ENCODE measurements at places on chromosomes 11 and 22. TPM values are rescaled to one million over a fixed set of nuclear protein-coding genes. Genes with fewer than 3 reads are reported as not detected.

Gene ZNF280B
- total RNA-seq, result 3.7 TPM

Gene EHBP1L1
- total RNA-seq, result 5.4 TPM

Gene OR4C11
- total RNA-seq, result not detected

- no peak for DNase-seq
Observed at GRCh38 chr11:60241786-60242185, 1.2 kb downstream of the MS4A4E start.

DNA sequence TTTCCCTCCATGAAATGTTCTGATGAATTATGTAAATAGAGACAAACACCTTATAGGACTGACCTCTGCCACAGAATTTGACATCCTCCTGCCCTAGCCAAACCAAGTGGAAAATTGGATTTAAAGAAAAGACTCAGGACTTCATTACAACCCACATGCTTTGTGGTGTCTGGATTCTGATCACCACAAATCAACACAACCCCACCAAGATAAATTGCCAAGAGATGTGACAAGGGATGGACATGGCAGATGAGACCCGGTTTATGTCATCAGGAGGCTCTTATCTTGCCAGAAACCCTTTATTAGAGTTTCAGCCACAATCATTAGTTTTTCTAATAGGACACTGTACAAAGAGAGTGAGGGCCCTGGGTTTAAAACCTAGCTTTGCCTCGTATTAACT is 57.9 kb upstream of the SLC6A5 start:
- no peak for DNase-seq

GRCh38 chr11:75598264-75598663 is 36.2 kb downstream of the SERPINH1 start:
- DNase-seq, result no peak

DNA sequence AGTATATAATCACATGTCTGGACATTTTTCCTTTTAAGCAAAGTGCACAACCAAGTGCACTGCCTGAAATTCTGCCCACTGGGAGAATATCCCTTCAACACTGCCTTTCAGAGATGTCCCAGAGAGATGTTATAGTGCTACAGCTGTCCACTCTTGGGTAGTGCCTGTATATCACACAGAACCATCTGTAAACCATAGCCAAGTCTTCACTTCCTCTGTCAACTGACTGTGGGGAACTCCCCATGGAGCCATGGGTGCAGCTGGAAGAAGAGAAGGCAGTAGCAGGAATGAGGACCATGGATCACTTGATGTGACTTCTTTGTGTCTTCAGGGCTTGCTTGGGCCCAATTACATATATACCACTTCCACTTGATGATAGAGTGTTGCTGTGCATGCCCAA is 44.6 kb upstream of the LIN7C start:
- DNase-seq, result no peak

- DNase-seq, result no peak
Observed at GRCh38 chr11:64207256-64208085, 950 bp downstream of the FERMT3 start.
